ENCODE measurements at places on chromosomes 6 and 20.

- DNase-seq = no peak
Observed at GRCh38 chr6:42423244-42423643, 28.5 kb downstream of the TRERF1 start.

- no peak for DNase-seq
Observed at GRCh38 chr20:12152996-12153395, 235.3 kb downstream of the BTBD3 start.

DNA sequence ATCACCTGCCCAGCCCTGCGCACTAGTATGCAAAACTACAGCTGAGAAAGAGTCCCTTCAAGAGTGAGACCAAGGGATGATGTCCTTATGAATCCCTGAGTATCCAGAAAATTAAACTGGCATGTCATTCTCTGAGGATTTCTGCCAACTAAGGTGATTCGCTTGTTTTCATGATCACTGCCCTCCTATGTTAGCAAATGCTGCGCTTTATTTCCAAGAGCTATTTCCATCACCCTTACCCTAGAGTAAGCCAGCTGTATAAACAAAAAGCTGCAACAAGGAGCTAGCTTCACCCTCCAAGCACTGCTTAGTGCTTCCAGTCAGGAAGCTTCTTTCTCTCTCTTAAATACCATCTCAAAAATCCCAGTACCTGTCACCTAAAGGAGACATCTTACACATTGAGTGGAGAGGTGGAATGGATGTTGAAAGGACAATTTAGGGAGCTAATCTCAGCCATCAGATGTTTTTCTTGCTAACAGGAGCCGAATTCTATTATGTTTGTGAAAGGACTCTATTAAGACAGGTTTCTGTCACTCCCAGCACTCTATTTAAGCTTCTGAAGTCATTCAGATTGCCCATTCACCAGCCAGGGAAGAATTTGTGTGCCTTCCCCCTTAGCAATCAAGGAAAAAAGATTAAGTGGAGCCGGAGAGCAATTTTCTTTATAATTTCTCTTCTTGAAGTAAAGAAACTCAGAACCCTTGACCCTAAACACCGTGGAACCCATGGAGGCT is 322.2 kb downstream of the NRN1 start:
- DNase-seq = no peak

DNA sequence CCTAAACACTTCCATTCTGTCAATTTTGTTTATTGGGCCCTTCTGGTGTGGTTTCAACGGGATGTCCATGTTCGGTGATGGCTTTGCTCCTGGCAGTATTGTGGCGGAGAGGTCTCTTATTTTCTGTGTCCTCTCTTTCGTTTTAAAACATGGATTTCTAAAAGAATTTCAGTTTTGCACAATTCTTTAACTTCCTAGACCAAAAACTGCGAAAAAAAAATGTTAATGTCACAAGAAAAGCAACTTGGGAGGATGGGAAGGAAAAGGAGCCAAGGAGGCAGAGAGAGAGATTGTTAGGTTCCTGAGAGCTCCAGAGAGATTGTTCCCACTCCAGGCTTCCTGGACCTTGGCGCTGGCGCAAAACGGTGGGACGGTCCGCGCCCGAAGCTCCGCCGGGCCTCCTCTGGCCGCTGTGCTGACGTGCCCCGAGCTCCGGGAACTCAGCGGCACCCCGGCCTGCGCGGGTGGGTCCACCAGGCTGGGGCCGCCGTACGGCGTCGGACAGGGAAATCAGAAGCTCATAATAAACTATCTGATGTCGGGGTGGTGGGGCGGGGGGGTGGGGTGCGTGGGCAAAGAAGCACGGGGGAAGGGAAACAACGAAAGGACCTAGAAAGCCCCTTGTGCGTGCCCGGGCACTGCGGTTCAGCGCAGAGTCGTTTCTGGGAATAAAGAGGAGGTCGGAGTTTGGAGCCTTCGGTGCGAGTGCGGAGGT is 951 bp upstream of the OLIG3 start:
- DNase-seq = no peak

GRCh38 chr6:124054034-124054433 is 250.4 kb downstream of the NKAIN2 start:
- DNase-seq = no peak

DNA sequence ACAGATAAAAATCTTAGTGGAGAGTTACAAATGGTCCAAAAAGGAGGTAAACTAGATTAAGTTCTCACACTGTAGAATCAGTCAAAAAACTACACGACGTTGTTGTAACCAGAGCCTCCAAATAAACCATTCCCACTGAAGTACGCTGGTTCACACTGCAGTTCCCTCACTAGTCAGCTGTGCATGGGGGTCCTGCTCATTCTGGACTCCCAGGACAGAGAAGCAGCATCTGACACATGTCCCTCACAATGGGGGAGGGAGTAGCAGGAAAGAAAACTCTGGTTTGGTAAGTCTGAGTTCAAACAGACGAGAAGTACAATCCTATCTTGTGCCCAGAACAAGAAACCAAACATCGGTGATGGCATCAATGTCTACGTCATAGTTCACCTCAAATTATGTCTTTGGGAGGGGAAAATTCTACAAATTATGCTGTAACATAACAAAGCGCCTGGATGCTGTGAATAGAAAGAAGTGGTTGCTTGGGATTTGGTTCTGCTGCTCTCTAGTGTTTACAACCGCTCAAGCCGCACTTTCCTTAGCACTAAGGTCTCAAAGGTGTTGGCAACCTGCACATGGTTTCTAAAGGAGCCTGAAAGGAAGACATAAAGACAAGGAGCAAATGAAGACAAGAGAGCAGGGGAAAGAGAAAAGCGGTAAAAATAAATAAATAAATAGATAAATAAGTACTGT is 208.0 kb downstream of the GMDS start:
- DNase-seq = no peak

GRCh38 chr6:168725802-168726201 is 284.8 kb downstream of the SMOC2 start:
- DNase-seq = no peak

GRCh38 chr20:5065879-5066383 is 53.8 kb downstream of the PCNA start:
- no peak for DNase-seq

DNA sequence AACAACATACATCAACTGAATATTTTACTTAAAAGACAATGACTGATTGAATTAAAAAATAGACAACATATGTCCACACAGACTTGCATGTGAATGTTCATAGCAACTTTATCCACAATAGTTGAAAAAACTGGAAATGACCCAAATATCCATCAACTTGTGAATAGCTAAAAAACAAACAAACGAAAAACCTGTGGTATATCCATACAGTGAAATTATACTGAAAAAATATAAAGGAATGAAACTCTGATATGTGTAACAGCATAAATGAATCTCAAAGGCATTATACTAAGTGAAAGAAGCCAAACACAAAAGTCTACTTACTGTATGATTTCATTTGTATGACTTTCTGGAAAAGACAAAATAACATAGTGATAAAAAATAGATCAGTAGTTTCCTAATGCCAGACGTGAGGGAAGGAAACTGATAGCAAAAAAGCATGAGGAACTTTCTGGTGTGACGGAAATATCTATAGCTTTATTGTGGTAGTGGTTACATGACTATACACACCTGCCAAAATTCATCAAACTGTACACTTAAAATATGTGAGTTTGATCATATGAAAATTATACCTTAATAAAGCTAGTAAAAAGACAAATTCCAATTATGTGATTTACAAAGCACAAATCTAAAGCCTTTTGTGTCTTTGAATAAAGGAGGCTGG is 123.2 kb downstream of the BACH2 start:
- DNase-seq = no peak

- DNase-seq = no peak
Observed at GRCh38 chr6:3532296-3532916, 75.6 kb upstream of the SLC22A23 start.

- no peak for DNase-seq
Observed at GRCh38 chr6:98272060-98272459, 562.3 kb upstream of the POU3F2 start.

DNA sequence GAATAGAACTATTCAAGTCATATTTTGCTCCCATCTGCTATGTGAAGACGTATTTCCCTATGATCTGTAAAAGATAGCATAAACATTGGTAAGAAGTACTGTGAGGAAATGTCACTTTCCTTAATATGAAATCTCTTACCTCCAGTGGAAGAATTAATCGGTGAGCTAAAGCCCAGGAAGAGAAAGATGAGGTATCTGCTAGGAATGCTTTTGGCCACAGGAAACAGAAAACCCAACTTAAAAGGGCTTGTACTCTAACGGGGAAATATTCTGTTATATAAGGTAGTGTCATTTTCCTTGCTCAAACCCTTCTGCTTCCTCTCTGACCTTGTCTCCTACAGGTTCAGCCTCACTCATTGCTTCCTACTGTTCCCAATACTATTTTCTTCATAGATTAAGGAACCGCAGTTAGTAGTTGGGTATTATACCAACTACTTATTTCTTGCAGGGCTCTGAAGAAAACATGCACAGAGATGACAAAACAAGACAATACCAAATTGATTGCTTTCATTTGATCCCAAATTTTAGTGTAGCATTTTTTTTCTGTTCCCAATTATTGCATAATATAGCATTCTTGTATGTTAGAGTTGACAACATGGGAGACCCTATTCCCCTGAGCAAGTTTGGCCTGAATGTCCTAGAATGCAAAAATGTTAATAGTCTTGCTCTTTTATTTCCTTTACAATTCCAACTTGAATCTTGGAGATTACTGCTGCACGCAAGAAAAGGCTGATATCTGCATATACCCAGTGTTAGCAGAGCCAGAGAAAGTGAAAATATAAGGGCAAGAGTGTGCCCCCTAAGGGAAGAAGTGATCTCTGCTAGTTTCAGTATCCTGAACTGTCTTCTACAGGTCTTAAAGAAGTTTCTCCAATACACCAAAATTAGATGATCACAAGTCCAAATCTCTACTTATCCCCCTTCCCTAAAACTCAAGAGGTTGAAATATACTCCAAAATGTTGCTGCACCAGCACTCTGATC is 65.3 kb downstream of the AFG1L start:
- no peak for DNase-seq

DNA sequence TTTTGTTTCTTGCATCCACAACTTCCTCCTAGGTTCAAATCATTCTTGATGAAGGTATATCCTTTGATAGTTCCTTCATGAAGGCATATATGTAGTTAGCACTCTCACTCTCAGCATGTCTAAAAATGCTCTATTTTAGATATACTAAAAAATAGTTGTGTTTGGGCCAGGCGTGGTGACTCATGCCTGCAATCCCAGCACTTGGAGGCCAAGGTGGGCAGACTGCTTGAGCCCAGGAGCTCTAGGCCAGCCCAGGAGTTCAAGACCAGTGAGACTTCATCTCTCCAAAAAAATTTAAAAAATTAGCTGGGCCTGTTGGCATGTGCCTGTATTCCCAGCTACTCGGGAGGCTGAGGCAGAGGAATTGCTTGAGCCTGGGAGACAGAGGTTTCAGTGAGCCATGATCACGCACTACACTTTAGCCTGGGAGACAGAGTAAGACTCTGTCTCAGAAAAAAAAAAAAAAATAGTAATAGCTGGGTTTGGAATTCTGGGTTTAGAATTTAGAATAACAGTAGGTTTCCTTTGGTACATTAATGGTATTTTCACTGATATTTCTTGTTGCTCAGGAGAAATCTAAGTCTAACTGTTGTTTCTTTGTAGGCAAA is 7.0 kb downstream of the SERAC1 start:
- DNase-seq = no peak

DNA sequence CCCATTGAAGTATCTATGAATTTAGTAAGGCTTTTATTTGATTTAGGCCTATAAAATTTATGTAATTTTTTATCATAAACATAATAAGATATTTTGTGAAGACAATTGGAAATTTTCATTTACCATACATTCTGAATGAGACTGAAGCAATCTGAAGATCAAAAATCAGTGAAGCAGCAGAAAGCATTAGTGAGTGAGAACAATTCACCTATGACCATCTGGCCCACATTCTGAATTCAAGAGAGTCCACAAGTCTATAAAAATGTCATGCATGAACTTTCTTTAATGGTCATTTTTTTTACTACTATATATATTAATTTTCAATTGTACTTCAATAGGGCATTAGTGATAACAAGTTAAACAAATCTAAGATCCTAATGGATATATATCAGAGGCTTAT is 1026.6 kb upstream of the MAP3K7 start:
- DNase-seq = no peak

- no peak for DNase-seq
Observed at GRCh38 chr6:141552031-141552430, 580.7 kb upstream of the GJE1 start.

- no peak for DNase-seq
Observed at GRCh38 chr20:47645632-47646031, 139.6 kb downstream of the SULF2 start.

- no peak for DNase-seq
Observed at GRCh38 chr6:43627008-43627825, 1.8 kb downstream of the GTPBP2 start.

DNA sequence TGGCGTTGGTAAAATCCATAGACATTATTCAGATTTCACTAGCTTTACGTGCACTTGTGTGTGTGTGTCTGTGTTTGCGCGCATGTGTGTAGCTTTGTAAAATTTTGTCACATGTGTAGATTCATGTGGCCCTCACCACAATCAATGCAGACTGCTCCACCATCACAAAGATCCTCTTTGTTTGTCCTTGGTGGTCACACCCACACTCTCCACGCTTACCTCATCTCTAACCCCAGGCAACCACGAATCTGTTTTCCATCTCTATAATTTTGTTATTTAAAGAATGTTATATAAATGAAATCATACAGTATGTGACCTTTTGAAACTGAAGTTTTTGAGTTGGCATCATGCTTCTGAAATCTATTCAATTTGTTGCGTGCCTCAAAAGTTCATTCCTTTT is 58.5 kb downstream of the GRM1 start:
- no peak for DNase-seq

DNA sequence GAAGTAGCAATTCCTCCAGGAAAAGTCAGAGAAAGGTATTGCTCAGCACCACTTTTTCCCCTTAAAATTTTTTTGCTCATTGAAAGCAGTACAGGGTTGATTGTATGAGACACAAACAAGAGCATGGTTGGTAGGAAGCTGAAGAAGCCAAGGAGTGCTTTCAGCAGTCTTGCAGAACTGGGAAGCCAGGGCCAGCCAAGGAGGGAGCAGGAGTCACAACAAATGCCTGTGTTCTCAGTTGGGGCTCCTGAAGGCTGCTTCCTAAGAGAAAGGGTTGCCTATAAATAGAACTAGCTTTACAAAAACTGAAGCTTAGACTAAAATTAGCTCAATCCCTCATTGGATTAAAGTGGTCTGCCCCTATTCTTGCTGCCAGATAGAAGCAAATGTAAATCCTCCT is 3.3 kb upstream of the THEMIS start:
- no peak for DNase-seq

GRCh38 chr20:16501301-16501700 is 71.9 kb downstream of the KIF16B start:
- DNase-seq = no peak

GRCh38 chr6:38843798-38844197 is 128.7 kb downstream of the DNAH8 start:
- DNase-seq = no peak

DNA sequence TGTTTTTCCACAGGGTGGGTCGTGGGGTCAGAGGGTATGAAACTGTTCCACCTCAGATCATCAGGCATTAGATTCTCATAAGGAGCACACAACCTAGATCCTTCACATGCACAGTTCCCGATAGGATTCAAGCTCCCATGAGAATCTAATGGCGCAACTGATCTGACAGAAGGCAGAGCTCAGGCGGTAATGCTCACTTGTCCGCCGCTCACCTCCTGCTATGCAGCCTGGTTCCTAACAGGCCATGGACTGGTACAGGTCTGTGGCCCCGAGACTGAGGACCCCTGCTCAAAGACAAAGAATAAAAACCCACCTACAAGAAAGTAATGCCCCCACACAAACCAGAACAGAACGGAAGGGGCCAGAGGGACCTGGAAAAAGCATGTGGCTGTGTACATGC is 76.1 kb upstream of the SNX9 start:
- no peak for DNase-seq

GRCh38 chr20:47335251-47336128 is 21.0 kb downstream of the ZMYND8 start:
- DNase-seq = no peak

GRCh38 chr20:3115190-3116107 is 30.9 kb upstream of the AVP start:
- no peak for DNase-seq

Data from stimulated activated CD4-positive, alpha-beta T cell treated with anti-CD3 and anti-CD28 coated beads, Interleukin-4, amount 100 ng/mL, for 4 hours (primary cell).